ENCODE measurements at places on chromosomes 7 and 10.

- DNase-seq: no peak
Measured at GRCh38 chr7:86226191-86226590, 417.5 kb upstream of the GRM3 start.

DNA sequence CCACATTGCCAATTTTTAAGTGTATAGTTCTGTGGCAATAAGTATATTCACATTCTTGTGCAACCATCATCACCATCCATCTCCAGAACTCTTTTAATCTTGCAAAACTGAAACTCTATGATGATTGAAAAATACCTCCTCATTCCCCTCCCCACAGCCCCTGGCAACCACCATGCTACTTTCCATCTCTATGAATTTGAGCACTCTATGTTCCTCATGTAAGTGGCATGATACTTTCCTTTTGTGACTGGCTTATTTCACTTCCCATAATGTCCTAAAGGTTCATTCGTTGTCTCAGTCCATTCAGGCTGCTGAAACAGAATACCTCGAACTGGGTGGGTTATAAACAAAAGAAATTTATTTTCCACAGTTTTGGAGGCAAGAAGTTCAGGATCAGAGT lies 23.4 kb upstream of the EGR2 start:
- no peak for DNase-seq

- DNase-seq: no peak
Measured at GRCh38 chr7:115572111-115572510, 458.5 kb downstream of the TFEC start.

GRCh38 chr7:30543813-30544525 lies 39.3 kb upstream of the GGCT start:
- DNase-seq: no peak

GRCh38 chr7:98836811-98837629 lies 32.8 kb downstream of the TMEM130 start:
- peak; percentile 41 for DNase-seq

GRCh38 chr7:28958235-28958979 lies at the start of gene TRIL:
Gene TRIL (minus strand): TSS chr7:28958330. CDS start chr7:28958046, 284 bp downstream.
- peak; percentile 69 for DNase-seq

- no peak for DNase-seq
Measured at GRCh38 chr10:131750171-131750895, 150.5 kb upstream of the PPP2R2D start.

- no peak for DNase-seq
Measured at GRCh38 chr10:128161031-128161430, 34.8 kb upstream of the MKI67 start.

DNA sequence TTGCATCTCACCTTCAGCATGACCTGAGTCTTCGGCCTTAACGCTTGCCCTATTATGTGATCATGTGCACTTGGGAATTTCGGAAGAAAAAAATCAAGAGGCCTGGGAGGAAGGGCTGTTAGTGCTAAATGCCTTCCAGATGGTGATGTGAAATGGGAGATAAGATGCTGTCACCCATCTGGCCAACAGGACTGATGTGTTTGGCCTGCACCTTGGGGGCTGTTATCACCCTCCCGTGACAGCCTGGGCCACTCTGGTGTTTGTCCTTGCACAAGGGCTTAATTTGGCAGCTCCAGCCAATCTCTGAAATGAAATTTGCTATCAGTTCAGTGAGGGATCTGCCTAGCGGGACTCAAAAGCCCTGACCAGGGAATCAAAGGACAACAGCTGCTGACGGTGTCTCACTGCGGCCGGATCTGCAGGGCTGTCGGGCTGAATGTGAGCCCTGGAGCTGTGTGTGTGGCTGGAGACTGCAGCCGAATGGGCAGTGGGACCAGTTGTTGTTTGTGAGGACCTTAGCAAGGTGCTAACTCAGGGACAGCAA lies 131.4 kb upstream of the BTBD16 start:
- DNase-seq: no peak

- no peak for DNase-seq
Measured at GRCh38 chr7:122262246-122262645, 42.3 kb downstream of the FEZF1 start.

DNA sequence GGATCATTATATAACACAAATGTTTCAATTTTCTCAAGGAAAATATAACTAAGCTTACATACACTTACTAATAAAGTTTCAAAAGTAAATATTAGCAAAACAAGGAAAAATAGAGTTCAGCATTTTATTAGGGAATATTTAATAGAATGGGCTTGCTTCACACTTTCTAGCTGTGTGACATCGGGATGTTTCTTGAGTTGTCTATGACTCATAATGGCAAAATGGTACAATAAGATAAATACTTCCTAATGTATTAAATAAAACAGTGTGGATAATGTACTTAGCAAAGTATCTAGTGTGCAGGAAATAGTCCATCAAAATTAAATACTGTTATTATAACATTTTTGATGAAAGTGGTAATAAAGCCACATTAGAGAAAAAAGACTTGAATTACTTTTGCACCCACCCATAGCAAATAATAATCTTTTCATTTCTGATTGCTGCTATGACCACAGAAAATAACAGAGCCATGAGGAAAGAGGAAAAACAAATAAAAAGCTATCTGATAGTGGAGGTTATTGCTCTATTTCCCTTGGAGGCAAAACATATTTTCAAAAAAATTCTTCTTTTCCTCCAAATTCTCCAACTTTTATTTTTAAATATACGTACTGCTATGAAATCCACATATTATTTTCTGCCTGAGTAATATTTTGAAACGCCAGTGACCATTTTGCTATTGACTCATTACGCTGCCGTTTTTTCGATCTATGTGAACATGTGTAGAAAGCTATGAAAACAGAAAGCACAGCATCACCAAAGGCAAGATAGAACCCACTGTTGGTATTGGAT lies 272.9 kb upstream of the KLF6 start:
- no peak for DNase-seq

All from posterior cingulate gyrus (tissue), 11 donors.